ENCODE measurements at places on chromosomes 1 and 21.

DNA sequence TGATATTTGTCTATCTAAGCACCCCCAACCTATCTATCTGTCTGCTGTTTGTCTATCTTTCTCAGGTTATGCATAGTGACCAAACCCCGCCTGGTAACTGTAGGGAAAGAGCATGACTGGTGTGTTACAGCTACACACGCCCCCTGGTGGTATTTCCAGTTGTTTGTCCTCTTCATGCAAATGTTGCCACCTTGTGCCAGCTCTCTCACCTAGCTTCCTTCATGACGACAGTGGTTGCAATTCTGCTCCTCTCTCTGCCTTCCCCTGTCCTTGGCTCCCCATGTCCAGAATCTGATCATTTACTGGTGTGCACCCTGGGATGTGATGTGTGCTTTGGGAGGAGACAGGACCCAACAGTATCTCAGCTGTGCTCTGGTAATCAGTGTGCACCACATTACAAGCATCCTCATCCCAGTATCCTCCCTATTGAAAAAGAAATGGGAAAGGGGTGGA, 8.1 kb upstream of the INKA2 start:
- DNase-seq, result no peak

DNA sequence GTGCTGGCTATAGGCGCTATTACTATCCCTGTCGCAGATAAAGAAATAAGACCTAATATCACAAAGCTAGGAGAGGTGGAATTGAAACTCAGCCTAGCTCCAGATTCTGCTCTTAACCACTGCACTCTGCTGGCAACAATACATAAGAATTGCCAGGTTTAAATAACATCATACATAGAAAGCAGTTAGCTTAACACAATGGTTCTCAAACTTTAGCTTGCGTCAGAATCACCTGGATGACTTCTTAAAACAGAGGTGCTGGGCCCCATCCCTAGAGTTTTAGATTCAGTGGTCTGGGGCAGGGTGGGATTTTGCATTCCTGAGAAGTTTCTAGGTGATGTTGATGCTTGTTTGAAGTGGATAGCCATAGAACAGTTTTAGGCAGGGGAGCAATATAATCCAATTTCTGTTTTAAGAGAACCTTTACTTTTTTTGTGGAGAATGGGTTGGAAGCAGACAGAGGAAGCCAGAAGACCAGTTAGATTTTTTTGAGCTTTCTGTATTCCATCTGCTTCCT, 1.1 kb upstream of the POMGNT1 start:
- no peak for DNase-seq

DNA sequence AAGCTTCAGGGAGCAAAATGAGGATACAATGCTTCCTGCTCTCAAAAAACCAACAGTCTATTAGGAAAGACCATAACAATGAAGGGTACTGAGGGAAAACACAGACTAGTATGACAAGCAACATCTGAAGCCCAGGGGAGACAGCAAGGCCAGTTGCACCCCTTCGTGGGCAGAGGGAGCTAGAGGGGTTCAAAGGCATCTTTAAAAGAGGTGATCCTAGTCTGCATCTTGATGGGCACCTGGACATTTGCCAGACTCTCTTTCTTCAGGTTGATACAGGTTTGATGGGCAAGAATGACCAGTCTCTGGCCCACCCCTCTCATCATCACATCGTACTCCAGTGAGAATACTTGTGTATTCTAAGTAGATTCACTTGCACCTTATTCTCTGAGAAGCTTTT, 177.7 kb downstream of the VAV3 start:
- no peak for DNase-seq

GRCh38 chr1:163570071-163570470, 248.3 kb downstream of the NUF2 start:
- DNase-seq, result no peak

- no peak for DNase-seq
Observed at GRCh38 chr1:31926252-31926651, 11.9 kb downstream of the PTP4A2 start.

DNA sequence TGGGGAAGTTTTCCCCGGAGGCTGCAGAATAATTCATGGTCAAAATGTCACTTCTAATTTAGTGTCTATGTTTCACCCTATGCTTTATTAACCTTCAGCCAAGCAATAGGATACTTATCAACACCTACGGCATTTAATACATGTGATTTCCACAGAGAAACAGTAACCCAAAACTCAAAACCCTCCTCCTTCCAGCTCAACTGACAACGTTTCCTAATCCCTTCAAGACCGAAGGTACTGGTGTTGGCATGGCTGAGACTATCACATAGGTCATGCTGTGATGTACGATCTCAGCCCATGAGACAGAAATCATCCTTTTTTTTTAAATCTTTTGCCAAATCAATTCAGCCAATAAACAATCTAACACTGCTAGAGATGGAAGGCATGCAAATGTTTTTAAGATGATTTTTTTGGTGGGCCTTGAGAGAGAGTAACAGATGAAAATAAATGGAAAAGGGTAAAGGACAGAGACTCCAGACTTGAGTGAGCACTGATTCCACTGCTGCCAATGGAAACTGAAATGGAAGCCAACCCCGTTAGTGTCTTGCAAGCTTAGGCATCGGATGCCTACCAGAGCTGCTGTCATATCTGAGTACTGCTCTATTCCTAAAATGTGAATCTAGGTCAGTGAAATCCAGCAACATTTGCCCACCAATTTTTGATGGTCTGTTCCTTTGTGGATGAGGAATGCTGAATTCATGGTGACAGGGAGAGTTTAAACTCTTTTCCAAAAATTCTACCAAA, 63.4 kb upstream of the BCL10 start:
- DNase-seq, result no peak

DNA sequence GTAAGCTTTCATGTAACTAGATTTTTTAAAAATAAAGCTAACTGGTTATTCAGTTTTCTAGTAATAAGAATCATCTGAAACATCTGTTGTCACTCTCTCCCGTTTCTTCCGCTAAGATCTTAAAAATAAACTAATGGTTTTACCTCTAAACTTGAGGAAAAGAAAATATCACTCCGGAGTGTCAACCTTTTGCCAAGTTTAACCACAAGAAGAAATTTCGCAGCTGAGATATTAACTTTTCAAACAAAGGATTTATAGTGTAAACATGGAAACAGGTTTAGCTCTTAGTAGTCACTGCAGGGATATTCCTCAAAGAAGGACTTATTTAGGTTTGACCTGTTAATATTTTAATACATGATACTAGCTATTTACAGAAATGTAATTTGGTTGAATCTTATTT, 954.9 kb downstream of the ADGRL2 start:
- no peak for DNase-seq

DNA sequence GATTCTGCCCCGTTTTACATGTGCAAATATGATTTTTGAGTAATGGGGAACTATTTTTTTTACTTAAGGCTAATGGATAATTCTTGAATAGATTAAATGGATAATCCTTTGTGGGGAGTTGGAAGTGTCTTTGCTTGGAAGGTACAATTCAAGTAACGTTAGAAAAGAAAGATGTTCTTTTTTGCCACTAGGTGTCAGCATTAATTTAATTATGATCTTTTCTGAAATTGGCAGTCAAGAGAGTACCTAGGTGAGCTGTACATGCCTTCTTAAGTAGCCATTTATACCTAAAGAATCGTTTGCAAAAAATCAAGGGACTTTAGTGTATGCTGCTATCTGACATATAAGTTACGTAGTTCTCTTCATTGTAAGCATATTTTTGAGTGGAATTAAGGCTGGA, 2.2 kb downstream of the FBXO28 start:
- no peak for DNase-seq

DNA sequence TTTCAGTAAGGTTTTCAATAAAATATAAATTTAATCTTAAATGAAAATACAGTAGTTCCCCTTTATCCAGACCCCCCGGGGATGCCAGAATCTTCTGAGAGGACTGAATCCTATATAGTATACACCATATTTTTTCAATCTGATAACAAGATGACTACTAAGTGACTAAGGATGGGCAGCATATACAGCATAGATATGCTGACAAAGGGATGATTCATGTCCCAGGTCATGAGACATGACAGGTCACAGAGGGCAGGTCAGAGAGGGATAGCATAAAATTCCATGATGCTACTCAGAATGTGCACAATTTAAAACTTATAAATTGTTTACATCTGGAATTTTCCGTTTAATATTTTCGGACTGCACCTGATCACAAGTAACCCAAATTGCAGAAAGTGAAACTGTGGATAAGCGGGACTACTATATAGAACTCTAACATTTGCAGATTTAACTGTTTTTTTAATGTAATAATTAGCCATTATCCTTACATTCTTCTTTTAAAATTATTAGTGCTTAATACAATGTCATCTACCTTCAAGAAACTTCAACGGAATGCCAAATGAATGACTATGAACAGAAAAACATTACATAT, 48.8 kb downstream of the LRRC40 start:
- no peak for DNase-seq

GRCh38 chr1:91754348-91754747, 131.6 kb downstream of the TGFBR3 start:
- no peak for DNase-seq

DNA sequence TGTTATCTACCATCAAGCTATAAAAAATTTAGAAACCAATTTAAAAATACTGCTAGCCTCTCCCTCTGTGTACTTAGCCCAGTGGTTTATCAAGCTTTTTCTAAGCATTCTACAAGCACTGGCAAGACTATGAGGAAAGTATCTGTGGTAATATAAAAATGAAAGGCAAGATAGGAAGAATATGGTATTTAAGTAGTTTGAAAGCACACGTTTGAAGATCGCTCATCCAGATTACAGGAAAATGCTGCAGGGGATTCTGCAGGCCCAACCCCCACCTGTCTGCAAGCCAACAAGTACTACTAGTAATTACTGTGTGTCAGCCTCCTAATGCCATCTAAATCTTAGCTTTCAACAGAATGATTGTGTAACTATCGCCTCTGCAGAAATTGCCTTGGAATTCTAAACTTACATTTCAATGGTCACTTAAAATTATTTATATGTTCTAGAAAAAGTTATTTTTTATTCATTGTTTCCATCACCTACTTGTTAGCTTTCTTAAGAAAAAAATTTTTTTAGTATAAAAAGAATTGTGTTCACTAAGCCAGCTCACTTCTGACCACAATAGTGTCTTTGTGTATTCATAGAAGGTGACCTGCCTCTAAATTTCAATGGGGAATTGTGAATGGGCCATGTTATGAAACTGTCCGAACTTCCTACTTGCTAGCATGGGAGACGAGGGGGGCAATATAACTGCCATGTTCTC, 8.5 kb downstream of the ERRFI1 start:
- DNase-seq, result no peak

DNA sequence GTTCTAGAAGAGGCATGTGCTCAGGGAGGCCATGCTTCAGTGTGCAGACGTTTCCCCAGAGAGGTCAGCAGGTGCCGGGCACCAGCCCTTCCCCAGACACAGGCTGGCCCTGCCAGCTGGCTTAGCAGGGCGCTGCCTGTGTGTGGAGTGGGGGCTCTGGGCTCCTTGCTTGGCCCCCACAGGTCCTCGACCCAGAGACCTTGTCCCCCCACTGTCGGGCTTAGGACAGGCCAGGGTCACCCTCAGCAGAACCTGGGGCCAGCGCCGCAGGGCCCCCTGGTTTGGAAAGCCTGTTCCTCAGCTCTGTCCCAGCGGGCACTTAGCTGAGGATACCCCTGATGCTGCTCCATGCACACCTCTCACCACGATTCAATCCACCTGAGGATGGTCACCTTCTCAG, 172.3 kb upstream of the ARHGEF16 start:
- DNase-seq, result no peak

DNA sequence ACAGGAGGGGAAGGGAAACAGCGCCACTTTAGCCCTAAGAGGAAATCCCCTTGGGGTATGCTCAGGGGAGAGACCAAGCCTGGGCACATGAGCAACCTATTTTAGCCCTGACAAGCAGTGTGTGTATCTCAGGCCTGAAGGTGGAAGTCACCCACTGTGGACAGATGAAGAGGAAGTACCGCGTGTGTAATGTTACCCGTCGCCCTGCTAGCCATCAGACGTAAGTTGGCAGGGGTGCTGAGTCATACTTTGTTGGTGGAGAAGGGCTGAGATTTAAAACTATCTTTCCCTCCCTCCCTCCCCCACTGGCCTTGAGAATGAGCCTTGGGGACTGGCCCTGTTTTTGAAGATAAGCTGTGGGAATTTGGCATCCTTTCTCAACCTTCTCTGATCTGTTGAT, 11.2 kb downstream of the AGO1 start:
- DNase-seq, result no peak

DNA sequence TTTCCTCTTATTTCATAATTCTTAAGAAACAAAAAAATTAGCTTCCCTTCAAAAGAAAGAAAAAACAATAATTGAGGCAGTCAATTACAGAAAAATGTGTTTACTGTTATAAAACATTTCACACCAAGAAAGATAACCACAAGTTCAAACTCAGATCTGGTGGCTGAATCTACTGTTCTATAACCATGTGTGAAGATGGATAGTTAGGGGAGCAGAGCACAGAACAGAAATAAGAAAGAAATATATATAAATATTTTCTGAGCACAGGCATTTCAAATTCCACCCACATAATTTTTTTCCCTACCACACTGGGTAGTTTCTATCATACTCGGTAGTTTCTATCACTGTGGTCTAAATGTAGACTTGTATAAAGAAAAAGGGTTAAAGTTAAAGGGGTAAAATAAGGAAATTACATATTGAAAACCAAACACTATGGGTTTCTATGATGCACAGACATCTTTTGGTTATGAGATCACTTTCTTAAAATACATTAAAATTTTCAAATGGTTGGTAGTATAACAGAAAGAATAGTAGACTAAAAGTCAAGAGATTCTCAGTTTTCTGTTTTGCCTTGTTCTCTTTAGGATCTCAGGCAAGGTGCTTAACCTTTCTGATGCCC, 10.8 kb downstream of the LYST start:
- DNase-seq, result no peak

GRCh38 chr21:27173053-27173452, 206.2 kb upstream of the ADAMTS5 start:
- no peak for DNase-seq

DNA sequence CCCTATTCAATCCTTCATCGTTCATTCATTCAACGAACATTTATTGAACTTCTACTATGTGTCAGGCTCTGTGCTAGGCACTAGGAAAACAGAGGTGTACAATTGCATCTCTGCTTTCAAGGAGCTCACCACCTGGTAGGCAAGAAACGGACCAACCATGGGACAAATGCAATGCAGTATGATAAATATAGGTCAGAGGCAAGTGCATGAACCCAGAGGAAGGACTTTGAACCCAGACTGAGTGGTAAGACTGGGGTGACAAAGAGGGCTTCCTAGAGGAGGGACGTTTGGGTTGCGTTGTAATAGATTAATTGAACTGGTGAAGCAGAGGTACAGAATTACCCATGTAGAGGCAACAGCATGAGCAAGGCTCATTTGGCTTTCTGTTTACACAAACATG, 16.4 kb downstream of the CD2 start:
- no peak for DNase-seq

- DNase-seq, result no peak
Observed at GRCh38 chr1:239511875-239512274, 125.5 kb downstream of the CHRM3 start.

DNA sequence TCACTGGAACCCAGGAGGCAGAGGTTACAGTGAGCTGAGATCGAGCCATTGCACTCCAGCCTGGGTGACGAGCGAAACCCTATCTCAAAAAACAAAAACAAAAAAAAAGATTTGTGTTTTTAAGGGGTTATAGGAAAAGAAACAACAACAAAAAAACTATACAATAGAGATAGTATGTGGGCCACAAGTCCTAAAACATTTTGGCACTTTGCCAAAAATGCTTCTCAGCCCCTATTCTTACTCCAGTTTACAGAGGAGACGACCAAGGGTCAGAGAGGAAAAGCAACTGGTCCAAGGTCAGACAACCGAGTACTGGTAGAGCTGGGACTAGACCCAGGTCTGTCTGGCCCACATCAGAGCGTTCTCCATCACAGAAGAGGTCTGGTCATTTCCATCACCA, 3.0 kb downstream of the FBXO44 start:
- no peak for DNase-seq

GRCh38 chr1:241531195-241532161, 700 bp upstream of the KMO start:
- no peak for DNase-seq

All from thoracic aorta (tissue), 2 donors.